ENCODE measurements at places on chromosomes 5 and 9. TPM values are rescaled to one million over a fixed set of nuclear protein-coding genes. Genes with fewer than 3 reads are reported as not detected.

NR4A3 gene
- total RNA-seq: 0.13 TPM

GPRIN1 gene
- total RNA-seq: 18.9 TPM

ENTREP1 gene
- 0.13 TPM for total RNA-seq

ROPN1L gene
- total RNA-seq: 3.0 TPM

FKTN gene
- 15.2 TPM for total RNA-seq

ESM1 gene
- total RNA-seq: not detected

FAM169A gene
- 23.1 TPM for total RNA-seq

RXFP3 gene
- total RNA-seq: not detected

PAEP gene
- total RNA-seq: not detected

UBE2QL1 gene
- not detected for total RNA-seq

ALDH1A1 gene
- total RNA-seq: 0.54 TPM

TRMO gene
- total RNA-seq: 10.4 TPM

SIGMAR1 gene
- total RNA-seq: 131 TPM

INSL6 gene
- not detected for total RNA-seq

PIP5KL1 gene
- 7.8 TPM for total RNA-seq

CDKN2B-AS1 gene
- not detected for total RNA-seq

SPINK1 gene
- 3.0 TPM for total RNA-seq

CHSY3 gene
- total RNA-seq: not detected

MARCOL gene
- not detected for total RNA-seq

SV2C gene
- not detected for total RNA-seq

HAVCR2 gene
- not detected for total RNA-seq

FKBP15 gene
- 17.6 TPM for total RNA-seq

CTXN3 gene
- not detected for total RNA-seq

FCN2 gene
- total RNA-seq: not detected

OSMR gene
- total RNA-seq: 82.4 TPM

ANKRD34B gene
- 0.10 TPM for total RNA-seq

UNC13B gene
- 35.2 TPM for total RNA-seq

STPG3 gene
- total RNA-seq: 0.26 TPM

IL9 gene
- total RNA-seq: not detected

ZFP62 gene
- total RNA-seq: 17.8 TPM

BTNL3 gene
- total RNA-seq: not detected

PCDHGA9 gene
- total RNA-seq: 0.15 TPM

FLT4 gene
- 0.44 TPM for total RNA-seq

HBEGF gene
- total RNA-seq: 5.0 TPM

RASEF gene
- 2.9 TPM for total RNA-seq

HTR4 gene
- not detected for total RNA-seq
